ENCODE measurements at places on chromosomes 12 and 14.

DNA sequence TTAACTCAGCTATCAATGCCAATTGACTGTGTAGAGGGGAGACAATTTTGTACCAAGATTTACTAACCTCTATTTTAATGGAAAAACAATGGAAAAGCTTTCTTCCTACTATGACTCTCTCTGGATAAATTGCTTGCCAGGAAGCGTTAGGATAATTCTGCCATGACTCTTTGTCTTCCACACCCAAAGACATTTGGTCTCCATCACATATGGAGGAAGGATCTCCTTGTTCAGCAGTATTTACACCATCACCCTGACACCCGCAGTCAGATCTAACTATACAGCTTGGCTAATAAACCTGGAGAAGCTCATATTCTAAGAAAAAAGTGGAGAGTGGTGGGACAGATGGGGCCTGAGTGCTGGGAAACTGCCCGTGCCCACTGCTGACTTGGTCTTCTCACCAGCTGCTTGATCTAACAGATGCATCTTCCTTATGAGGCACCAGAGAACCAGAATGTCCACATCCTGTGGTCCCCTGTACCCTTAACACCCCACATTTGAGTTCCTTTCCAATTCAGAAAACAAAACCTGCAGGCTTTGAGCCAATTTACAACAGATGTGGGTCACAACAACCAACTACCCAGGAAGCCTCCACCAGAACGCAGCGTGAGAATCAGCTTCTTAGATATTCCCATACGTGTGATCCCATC, 154.0 kb downstream of the DAD1 start:
- DNase-seq, result no peak

DNA sequence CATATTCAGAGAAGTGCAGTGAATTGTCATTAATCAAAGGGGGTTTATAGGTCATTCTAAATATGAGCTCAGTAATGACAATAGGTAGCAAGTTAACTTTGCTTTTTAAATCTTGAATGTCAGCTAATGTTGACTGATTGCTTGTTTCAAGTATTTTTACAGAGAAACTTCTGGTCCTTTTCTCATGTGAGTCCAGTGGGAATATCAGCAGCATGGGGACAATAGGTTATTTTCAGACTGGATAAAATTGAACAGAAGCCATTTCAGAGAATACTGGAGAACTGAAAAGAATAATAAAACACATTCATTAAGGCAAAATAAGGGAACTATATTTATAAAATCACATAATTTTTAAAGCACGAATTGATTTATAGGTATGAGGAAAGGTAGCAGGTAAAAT, 78.7 kb downstream of the FUT8 start:
- DNase-seq, result no peak

- DNase-seq, result peak; percentile 50
Measured at GRCh38 chr12:130104571-130105106, 57.6 kb upstream of the FZD10 start.

DNA sequence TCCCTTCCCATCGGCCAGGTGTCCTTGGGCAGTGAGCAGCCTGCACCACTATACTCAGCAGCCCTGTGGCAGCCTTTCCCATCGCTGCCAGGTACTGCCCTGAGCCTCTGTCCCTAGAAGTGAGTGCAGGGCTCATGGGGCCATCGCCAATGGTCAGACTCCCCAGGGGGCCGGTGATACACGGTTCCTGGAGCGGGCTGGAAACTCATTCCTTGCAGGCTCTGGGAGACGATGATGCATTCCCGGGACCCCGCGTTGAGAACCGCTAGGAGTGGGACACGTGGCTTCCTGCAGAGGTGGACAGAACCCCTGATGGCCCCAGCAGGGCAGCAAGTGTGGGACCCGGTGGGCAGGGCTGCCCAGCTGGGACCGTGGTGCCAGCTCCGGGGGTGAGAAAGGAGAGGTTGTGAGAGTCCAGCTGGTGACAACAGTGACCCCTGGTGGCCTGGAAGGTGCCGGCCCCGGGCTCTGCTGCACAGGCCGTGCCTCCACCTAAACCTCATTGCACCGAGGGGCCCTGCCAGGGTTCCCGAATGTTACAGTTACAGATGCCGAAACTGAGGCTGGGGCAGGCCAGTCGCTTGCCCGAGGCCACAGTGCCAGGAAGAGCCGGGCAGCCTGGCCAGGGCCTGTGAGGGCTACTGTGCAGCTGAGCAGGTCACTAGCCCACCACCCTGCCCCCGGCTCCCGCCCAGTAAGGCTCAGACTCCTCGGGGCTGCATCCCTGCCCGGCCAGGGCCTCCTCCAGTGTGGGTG, 33.8 kb downstream of the FBRSL1 start:
- DNase-seq, result peak; percentile 20

- DNase-seq, result no peak
Measured at GRCh38 chr12:46320731-46321130, 51.8 kb downstream of the SLC38A2 start.

- no peak for DNase-seq
Measured at GRCh38 chr14:90757452-90757851, 58.8 kb downstream of the TTC7B start.

DNA sequence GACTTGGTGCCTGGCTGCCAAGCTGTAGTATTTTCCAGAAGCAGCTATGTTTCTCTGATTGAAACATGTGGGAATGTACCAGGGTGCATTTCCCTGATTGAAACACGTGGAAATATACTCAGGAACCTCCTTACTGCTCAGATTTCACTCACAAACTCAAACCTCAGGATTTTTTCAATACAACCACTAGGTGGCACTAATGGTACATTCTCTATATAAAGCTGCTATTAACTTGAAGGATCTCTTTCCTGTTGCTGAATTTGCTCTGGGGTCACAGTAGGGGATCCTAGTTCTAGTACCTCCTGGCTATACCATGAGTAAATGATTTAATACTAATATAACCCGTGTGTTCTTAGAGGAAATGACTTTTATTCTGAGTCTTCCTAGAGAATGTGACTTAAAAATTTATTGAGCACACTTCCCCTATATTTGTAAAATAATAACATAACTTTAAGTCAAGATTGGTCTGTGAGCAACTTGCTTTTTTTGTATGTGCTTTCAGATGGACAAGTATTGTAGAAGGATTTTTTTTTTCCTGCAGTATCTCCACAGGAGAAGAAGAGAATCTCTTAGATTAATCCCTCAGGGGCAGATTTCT, 173.8 kb upstream of the MIS18BP1 start:
- DNase-seq, result peak; percentile 80

- DNase-seq, result no peak
Measured at GRCh38 chr12:104662203-104662602, 205.5 kb downstream of the CHST11 start.

DNA sequence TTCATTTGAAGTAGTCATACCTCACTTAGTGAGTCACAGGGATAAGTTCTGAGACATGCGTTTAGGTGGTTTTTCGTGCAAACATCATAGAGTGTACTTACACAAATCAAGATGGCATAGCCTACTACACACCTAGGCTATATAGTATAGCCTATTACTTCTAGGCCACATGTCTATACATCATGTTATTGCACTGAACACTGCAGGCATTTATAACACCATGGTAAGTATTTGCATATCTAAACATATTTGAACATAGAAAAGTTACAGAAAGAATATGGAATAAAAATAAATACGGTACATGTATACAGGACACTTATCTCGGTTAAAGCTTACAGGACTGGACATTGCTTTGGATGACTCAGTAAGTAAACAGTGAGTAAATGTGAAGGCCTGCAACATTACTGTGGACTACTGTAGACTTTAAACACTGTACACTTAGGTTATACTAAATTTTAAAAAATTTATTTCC, 670.6 kb downstream of the SLC16A7 start:
- no peak for DNase-seq

GRCh38 chr14:92511453-92512238, 1.9 kb upstream of the RIN3 start:
- no peak for DNase-seq

GRCh38 chr12:43090981-43091380, 461.0 kb downstream of the ADAMTS20 start:
- DNase-seq, result no peak

- DNase-seq, result no peak
Measured at GRCh38 chr12:71602761-71603577, 60.7 kb downstream of the ZFC3H1 start.

GRCh38 chr14:50410921-50411320, 14.2 kb upstream of the CDKL1 start:
- no peak for DNase-seq
